ENCODE measurements at places on chromosomes 5 and 9.

DNA sequence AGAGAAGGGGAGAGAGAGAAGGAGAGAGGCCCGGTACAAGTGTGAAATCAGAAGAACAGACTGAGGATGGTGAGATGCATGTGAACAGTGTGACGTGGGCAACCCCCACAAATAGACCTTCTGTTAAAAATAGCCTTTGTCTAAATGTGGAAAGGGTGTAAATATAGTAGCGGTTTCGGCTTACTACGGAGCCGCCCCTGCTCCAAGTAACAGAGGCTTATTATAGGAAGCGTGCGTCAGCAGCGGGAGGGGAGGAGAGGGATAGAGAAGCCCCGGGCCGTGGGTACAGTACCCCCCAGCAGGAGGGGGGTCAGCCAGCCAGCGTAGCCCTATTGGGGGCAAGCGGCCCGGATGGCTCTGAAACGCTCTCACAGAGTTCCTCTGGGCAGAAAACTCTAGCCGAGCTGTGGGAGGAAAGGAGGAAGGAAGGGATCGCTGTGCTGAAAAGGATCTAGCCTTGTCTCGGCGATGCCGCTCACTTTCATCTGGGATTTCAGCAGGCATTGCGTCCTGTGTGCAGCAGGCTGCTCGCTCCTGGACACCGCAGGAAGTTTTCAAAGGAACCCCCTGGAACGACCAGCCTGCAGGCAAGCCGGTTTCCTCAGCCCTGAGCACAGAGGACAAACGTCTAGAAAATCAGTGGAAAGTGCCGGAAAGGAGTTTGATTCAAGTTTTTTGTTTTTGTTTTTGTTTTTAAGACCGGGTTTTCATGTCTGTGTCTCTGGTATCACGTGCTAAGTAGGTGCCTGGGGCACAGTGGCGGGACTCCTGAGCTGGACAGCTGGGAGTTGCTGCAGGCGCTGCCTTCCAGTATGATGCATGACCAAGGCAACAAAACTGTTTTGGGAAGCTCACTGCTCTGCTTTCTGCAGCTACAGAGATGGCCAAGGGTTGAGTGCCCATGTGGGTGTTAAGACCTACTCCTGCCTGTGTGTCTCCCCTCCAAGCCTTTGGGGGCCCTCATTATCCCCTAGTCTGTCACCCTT is 146.6 kb downstream of the SEC61B start:
- no peak for DNase-seq

DNA sequence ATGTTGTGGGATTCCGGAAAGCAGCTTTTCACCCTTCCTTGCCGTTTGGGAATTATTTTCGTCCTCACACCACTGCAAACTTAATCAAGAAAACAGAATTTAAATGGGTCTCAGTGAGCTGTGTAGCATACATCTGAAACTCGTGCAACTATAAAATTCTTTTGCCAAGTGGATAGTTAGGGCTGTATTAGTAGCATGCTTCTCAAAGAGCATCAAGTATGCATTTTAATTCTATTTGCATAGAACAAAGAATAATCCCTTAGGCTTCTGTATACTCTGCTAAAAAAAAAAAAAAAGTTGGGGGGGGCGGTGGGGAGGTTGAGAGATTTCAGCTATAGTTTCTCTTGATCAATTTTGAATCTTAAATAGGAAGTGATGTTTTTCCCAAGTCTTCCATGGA is 11.8 kb upstream of the APBA1 start:
- DNase-seq = no peak

GRCh38 chr5:59487772-59488729 is 405.5 kb downstream of the PDE4D start:
- no peak for DNase-seq

- no peak for DNase-seq
These were observed 69.6 kb downstream of the NMUR2 start for GRCh38 chr5:152335461-152335860.

DNA sequence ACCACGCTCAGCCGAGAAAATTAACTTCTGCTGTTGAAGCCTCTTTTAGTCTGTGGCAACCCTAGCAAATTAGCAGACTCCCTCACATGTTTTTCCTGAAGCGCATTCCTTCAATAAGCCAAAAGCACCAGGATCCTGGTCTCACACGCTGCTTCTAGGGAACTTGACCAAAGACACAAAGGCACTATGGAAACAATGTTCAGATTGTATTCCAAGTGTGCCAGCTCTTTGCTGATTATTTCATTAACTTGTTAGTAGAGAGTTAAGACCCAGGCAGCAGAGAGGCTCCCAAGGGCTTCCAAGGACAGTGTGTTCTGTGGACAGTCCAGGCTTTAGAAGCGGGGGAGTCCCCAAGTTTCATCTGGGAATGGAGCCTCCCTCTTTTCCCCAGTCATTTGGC is 94.4 kb upstream of the BASP1 start:
- no peak for DNase-seq

- DNase-seq = no peak
These were observed 38.0 kb upstream of the CCDC152 start for GRCh38 chr5:42718591-42718990.

DNA sequence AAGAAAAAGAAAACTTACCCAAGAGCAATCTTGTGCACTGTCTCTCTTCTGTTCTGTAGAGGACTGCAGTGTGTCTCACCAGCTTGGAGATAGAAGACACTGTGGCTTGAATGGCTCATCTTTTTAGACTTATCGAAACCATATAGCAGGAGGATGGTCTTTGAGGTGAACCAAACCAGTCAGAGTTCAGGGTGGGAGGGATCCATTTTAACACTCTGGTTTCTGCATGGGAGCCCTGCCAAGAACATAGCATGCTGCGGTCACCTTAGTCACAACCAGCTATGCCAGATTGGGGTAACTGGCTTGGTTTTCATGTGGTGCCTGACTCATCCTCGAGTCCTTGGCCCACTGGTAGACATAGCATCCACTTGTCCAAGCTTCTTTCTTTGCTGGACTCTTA is 135.1 kb downstream of the PAPPA start:
- peak; percentile 90 for DNase-seq

DNA sequence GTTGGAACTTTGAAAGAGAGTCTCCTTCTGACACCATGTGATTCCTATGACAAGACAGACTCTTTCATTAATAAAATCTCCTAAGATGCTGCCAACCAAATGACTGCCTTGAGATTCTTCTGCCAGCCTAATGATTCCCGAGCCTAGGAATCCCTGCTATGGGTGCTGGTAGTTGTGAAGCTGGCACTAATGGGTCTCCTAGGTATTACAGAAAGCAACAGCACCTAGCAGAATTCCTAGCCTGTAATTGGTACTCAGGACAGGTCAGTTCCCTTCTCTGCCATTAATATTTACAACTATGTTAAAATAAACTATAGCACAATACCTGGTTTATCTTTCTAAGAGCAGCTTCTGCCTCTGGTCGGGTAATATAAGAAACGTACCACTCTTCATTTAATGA is 19.3 kb downstream of the C5orf58 start:
- no peak for DNase-seq

- no peak for DNase-seq
These were observed 7.9 kb upstream of the NDUFS4 start for GRCh38 chr5:53552561-53552960.

- DNase-seq = no peak
These were observed 1.5 kb downstream of the SPAAR start for GRCh38 chr9:35910613-35911359.

GRCh38 chr5:176629853-176630680 is at the start of the genes EIF4E1B and SNCB:
Gene EIF4E1B, plus strand, starts transcription at chr5:176630675. Its CDS starts 12,113 bp downstream, at chr5:176642788.
Gene SNCB, minus strand, starts transcription at chr5:176630534. Its CDS starts 880 bp downstream, at chr5:176629654.
- DNase-seq = no peak

- DNase-seq = no peak
These were observed 254.7 kb downstream of the NR3C1 start for GRCh38 chr5:143148771-143149170.

- no peak for DNase-seq
These were observed 513.7 kb upstream of the WWC1 start for GRCh38 chr5:167777746-167778145.

DNA sequence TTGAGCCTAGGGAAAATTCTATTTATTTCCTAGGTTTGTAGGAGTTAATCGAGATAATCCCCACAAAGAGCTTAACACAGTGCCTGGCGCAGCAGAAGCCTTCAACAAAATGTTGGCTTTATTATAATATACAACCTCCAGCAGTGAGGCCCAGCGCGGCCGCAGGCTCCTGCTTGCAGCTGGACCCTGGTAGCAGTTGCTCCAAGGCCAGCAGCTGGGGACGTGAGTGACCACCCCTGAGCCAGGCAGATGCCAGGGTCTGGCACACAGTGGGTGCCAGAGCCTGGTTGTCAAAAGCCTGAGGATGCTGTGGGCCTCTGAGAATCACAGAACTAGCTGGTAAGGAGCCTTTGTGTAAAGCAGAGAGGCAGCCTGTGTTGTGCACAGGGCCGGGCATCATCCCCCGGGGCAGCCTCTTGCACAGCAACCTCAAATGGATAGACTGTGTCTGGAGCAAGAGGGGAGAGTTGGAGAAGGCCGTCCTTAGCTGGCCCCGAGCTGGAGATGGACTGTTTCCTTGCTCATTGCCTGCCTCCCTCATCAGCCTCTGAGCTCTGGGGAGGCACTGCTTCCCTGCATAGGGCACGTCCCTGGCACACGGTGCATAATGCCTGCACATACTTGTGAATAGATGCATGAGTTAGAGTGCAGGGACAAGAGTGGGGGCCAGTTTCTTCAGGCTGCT is 17.3 kb downstream of the CSF1R start:
- DNase-seq = no peak

GRCh38 chr9:1871626-1872419 is 143.3 kb upstream of the SMARCA2 start:
- DNase-seq = no peak

DNA sequence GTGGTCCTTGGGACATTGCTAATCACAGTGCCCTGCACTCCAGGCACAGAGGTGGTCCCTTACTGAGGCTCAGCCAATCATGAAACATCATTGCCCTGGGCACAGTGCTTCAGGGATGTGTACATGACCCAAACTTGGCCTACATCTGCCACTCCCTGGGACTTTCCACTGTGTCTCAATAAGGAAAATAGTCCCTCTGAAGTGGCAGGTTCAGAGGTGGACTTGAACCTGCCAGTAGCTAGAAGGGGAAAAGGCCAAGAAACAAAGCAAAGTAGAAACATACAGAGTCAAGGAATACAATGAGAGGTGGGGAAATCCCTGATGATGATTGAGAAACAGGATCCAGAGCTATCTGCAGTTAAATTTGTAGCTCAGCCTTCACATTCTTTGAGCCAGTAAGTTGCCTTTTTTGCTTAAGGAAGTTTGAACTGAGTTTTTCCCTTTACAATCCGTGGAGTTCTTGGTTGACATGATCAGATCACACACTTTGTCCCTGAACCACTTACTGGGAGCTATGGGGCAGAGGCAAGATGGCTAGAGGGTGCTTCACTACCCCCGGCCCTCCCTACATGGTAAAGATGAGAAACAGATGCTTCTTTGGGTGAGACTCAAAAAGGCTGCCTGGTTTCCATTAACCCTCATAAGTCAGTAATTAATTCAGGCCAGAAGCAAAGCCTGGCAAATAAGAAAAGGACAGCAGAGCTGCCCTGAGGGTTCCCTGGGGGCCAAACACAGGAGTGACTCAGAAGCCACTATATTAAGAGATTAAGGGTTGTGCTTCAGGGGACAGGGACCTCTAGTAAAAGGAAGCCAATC is 57.6 kb downstream of the SH3TC2 start:
- DNase-seq = no peak

DNA sequence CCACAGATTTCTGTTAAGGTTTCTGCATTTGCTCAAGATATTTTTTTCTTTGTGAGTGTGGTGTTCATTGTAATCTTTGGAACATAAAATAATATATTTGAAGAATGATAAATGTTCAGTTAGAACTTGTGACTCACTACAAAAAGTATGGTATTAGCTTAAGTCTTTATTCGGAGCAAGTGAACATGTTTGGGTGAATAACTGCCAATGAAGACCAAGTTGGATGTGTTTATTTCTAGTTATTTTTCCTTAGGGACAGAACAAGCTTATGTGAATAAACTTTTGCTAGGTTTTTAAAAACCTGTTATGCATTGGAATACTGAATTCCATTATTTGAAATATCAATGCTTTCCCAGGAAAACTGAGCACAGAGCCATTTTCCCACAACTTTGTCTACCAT is 418.6 kb downstream of the SLCO4C1 start:
- no peak for DNase-seq

- no peak for DNase-seq
These were observed 42.3 kb downstream of the MACROH2A1 start for GRCh38 chr5:135356522-135357318.

- DNase-seq = no peak
These were observed 63.5 kb downstream of the HMCN2 start for GRCh38 chr9:130329061-130329460.

DNA sequence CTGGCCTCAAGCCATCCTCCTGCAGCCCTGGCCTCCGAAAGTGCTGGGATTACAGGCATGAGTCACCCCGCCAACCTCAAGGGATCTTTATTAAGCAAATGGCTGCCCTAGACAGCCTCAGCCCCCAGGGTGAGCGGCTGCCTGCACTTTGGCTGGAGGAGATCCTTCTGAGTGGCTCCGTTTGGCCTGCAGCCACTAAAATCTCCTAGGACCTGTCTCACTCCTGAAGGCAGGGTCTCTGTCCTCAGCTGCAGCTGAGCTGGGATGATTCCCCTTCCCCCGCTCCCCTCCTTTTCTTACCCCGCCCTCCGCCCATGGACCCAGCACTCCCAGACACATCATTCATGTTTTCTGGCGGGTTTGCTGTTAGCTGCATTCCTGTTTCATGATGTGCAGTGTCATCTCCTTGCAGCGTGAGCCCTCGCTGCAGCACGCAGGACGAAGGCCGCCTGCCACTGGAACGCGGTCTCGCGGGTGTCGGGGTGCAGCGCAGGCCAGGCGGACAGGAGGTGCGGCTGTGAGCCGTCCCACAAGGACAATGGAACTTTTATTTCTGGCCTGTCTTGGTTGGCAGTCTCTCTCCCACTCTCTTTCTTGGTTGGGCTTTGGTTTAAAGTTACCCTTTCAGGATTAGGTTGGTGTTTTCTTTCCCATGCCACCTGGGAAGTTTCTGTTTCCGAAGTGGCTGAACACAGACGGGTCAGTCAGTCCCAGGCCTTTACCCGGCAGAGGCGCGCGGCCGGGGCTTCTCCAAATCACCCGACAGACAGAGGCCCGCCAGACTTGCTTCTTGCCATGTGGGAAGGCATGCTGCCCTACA is 137.1 kb downstream of the FOXD1 start:
- DNase-seq = peak; percentile 66

All from AG04450 (cell line).